ENCODE measurements at places on chromosomes 11 and 22. TPM values are rescaled to one million over a fixed set of nuclear protein-coding genes. Genes with fewer than 3 reads are reported as not detected.

DNA sequence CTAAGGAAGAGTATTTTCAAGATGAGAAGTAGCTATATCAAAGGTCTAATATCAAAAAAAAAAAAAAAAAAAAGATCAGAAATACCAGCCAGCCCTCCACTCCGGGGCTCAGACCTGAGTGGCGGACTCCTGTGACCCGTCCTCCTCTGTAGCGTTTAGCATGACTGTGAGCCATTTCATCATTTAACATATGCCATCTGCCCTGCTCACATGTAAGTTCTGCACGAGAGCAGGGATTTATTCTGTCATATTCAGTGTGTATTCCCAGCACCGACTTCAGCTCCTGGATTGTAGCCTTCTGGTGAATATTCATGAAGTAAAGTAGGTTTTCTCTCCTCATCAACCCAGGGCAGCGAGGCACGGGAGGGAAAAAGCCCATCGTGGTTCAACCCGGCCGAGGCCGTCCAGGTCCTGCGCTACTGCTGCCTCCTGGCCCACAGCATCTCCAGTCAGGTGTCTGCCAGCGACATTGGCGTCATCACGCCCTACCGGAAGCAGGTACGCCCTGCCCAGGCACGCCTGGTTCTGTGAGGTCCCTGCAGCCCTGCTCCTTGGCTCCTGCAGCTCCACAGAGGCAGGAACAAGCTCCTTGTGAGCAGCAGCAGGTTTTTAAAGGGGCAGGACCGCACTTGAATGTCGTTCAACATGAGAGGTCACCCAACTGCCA lies 12.7 kb upstream of the PANX2 start:
- no peak for DNase-seq

- peak; percentile 67 for DNase-seq
These were observed 71.7 kb downstream of the RAB38 start for GRCh38 chr11:88103337-88104206.

DNA sequence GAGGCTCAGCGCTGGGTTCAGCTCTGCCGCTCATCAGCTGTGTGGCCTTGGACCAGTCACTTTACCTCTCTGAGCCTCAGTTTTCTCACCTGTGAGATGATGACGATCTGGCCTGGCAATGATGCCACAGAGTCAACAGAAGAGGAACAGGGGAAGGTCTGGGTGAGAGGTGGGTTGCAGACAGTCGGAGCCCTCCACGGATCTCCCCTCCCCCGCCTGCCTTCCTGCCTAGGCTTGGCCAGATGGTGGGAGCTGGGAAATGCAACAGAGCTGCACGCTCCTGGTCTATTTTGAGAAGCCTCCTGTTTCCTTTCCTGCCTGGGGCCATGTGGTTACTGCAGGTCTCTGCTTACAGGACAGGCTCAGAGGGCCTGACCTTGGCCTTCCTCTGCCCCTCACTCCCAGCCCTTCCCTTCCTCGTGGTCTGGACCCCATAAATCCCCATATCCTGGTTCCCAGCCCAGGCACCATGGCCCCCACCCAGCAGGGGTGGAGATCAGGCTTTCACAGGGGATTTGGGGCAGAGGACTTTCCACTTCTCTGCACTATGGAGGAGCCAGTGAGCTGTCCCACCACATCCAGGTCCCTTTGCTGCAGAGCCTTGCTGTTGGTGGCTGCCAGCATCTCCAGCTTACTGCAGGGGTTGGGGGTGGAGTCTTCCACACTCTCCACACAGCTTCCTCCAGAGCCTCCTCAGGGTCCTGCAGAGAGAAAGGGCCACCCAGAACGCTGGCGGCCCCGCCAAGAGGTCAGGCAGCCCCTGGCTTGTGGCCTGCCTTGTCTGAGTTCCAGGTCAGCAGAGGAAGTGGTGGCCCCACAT lies 46.9 kb downstream of the C11orf96 start:
- DNase-seq: peak; percentile 48

GRCh38 chr11:33536178-33536577 lies 164.4 kb downstream of the C11orf91 start:
- no peak for DNase-seq

DNA sequence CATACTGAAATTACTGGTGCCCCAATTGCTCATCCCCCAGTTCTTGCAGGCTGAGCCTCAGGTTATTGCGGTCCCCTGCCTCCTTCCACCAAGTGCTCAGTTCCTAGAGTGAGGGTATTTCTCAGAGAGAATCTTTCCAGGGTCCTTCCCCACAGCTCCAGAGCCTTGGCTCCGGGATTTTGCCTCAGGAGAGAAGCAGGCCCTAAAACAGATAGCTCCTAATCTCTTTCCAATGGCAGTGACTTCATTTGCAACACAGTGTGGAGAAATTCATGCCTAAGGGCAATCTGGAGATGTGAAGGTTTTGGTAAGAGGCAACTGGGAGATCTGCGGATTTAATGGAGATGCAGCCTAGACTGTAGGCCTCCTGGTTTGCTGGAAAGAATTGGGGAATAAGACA lies 2.9 kb downstream of the NF2 start:
- no peak for DNase-seq

GRCh38 chr11:56706486-56706885 lies 7.6 kb downstream of the OR9G1 start:
- no peak for DNase-seq

DNA sequence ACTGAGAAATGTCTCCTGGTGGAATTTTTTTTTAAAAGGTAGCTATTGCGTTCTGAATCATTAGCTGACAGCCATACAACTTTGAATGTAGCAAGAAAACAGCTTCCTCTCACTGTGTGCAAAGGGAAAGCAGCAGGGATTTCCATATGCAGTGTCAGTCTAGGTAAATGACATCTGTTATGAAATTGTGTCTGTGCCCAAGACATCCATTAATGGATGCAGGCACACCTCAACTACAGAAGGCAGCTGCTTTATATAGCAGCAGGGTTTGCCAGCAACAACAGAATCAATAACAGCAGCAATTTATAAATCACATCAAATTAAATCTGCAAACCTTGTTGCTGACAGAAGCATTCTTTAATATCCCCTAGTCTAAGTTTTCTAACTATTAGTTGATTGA lies 745.3 kb upstream of the RAG2 start:
- DNase-seq: no peak

GRCh38 chr11:113603277-113604059 lies 102.6 kb downstream of the TMPRSS5 start:
- no peak for DNase-seq

- DNase-seq: no peak
These were observed 492.6 kb upstream of the CADM1 start for GRCh38 chr11:115996808-115997188.

GRCh38 chr11:102573851-102574250 lies 43.3 kb upstream of the MMP7 start:
- DNase-seq: peak; percentile 76

GRCh38 chr11:77141475-77141874 lies 13.4 kb downstream of the MYO7A start:
- DNase-seq: no peak

GRCh38 chr11:110759972-110760381 lies 47.7 kb upstream of the ARHGAP20 start:
- peak; percentile 78 for DNase-seq

- DNase-seq: peak; percentile 82
These were observed 197.5 kb downstream of the DBX1 start for GRCh38 chr11:19962801-19963175.

- DNase-seq: no peak
These were observed 18.2 kb upstream of the OR6A2 start for GRCh38 chr11:6817694-6818093.

GRCh38 chr11:103806130-103806895 lies 230.1 kb upstream of the DDI1 start:
- peak; percentile 88 for DNase-seq

- DNase-seq: peak; percentile 60
These were observed 10.0 kb upstream of the TMEM191C start for GRCh38 chr22:21457023-21457787.

GRCh38 chr22:25364736-25365241 lies 145.3 kb downstream of the CRYBB2 start:
- DNase-seq: peak; percentile 21

- DNase-seq: peak; percentile 69
These were observed 126.2 kb downstream of the BCR start for GRCh38 chr22:23306438-23306921.

DNA sequence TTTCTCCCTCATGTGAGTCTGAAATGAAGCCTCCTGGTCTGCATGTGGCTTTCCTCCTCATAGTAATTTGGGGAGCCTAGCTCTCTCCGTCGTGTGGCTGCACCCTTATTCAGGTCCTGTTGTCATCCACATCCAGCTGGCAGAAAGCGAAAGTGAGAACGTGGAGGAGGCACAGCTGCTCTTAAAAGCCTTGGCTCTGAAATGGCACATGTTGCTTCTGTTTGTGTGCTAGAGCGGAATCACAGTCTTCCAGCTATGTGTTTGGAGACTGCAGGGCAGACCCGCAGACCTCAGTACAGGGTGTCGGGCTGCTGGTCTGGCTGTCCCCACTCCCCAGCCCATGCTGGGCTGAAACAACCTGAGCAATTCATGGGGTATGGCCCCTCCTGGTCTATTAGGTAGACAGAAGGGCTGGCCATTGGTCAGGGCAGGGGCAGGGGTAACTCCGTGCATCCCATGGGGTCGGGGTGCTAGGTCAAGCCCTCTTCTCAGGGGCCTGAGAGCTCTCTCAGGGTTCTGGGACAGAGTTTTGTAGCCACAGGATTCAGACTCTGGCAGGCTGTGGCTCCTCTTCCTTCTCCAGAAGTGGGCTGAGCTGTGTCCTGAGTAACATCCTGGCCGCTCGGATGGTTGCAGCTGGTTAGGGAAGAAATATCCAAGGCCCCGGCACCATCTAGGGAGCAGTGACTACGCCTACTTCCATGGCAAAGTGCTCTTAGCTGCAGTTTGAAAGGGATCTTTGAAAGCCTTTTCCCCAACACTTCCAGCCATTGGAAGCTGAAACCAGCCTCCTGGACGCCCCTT lies 50.6 kb downstream of the C11orf96 start:
- peak; percentile 58 for DNase-seq

DNA sequence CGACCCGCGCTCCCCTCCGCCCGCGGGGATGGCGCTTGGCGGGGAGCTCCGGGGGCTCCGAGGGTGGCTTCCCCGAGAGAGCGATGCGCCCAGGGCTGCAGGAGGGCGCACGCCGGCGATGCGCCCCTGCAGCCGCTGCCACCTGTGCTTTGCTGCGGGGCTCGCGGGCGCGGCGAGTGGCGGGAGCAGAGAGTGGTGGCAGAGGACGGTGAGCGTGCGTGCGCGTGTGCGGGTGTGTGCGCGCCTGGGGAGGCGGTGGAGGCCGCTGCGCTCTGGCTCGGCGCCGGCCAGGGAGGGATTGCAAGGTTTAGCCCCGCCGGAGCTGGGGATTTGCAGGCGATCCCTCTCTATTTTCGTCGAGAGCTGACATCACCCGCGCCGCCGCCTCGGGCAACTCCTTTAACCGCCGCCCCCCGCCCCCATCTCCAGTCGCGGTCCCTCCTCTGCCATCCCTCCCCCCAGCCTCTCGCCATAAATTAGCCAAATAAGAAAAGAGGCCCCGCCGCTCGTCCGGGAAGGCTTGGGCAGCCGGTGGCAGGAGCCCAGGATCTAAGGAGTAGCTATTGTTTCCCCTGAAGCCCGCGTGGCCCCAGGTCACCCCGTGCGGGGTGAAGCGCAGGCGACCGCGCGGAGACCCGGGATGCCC lies at the start of gene SLC1A2:
Gene SLC1A2 (minus strand): TSS at position 375 of the 646 bp plus-strand sequence. CDS start 592 bp downstream, outside the sequence.
- peak; percentile 23 for DNase-seq

GRCh38 chr11:20601221-20601914 lies 2.0 kb downstream of the SLC6A5 start:
- no peak for DNase-seq

- DNase-seq: no peak
These were observed 2.5 kb downstream of the MUC6 start for GRCh38 chr11:1034001-1034400.

PLAAT2 gene
- not detected for total RNA-seq

SGSM1 gene
- total RNA-seq: not detected

CADM1 gene
- total RNA-seq: 15.5 TPM

GLYATL1 gene
- under 0.01 TPM for total RNA-seq

TNNI2 gene
- not detected for total RNA-seq

C11orf42 gene
- under 0.01 TPM for total RNA-seq

CDKN1C gene
- total RNA-seq: 3.9 TPM

TRPM5 gene
- total RNA-seq: not detected

SEPTIN3 gene
- under 0.01 TPM for total RNA-seq

RBMXL2 gene
- total RNA-seq: not detected

TSGA10IP gene
- total RNA-seq: not detected

FXYD6 gene
- not detected for total RNA-seq

VSIG2 gene
- under 0.01 TPM for total RNA-seq
